Smooth muscle cell of the brain vasculature (primary cell): ENCODE measurements at places on chromosomes 1 and 21.

GRCh38 chr1:102262994-102263393 lies 266.3 kb upstream of the OLFM3 start:
- no peak for DNase-seq

DNA sequence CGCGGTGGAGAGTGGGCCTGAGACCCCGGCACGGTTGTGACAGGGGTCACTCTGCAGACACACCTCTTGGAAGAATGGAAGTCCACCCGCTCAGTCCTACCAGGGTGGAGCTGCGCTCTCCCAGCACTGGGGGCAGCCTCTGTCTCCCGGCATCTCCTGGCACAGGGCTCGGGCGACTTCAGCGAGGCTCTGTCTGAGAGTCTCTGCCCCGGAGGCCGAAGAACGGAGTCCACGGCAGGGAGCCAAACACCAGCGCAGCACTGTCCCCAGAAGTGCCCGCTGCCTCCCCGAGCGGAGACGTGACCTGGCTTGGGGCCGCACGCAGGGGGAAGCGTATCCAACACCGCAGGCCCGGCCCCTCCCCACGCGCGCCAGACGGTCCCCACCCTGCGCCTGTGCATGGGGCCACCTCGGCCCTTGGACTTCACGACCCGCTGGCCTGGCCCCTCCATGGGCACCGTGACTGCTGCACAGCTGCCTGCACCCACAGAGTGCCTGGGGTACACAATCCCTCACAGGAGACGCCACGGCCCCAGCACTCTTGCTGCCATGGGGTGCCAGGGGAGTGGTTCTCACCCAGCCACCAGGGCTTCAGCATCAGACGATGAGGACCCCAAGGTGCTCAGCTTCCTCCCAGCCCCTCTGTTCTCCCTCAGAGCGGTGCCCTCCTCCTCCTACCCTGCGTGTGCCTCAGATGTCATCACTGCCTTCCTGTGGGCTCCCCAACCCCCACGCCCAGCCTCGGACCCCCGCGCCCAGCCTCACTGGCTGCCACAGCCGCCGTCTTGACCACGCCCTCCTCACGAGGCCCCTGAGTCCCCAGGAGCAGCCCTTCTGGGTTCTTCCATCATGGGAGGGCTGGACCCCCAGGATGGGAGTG lies 14.9 kb upstream of the RNF223 start:
- no peak for DNase-seq

DNA sequence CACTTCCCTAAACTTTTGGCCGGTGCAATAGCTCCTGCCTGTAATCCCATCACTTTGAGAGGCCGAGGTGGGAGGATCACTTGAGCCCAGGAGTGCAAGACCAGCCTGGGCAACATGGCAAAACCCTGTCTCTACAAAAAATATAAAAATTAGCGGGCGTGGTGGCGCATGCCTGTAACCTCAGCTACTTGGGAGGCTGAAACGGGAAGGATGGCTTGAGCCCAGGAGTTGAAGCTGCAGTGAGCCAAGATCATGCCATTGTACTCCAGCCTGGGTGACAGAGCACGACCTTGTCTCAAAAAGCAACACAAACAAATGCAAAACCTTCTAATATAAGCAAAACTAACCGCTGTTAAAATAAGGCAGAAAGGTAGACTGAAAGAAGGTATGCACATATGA lies 25.9 kb downstream of the TMEM51 start:
- no peak for DNase-seq

- DNase-seq: no peak
Observed at GRCh38 chr1:170741678-170742077, 77.7 kb downstream of the PRRX1 start.

GRCh38 chr1:183180218-183180617 lies 5.8 kb upstream of the LAMC2 start:
- peak; percentile 52 for DNase-seq

- DNase-seq: no peak
Observed at GRCh38 chr1:245317217-245317616, 162.4 kb downstream of the KIF26B start.

GRCh38 chr21:26098772-26099397 lies 71.7 kb downstream of the APP start:
- no peak for DNase-seq

DNA sequence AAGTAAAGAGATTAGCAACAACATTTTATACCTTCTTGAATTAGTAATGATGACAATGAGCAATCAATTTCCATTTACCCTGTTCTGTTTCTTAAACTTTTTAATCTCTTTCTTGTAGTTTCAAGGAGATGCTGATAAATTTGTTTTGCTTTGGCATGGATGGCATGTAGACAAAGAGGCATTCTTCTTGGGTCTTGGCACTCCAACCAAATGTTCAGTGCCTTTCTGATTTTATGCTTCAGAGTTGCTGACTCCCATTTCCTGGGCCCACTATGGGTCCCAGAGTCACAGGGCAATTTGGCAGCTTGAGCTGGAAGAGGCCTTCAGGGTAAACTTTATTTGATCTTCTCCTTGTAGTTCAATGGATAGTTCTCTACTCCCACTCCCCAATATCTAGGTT lies 42.1 kb upstream of the OSBPL9 start:
- no peak for DNase-seq

- no peak for DNase-seq
Observed at GRCh38 chr1:64963466-64963865, 2.9 kb downstream of the JAK1 start.

DNA sequence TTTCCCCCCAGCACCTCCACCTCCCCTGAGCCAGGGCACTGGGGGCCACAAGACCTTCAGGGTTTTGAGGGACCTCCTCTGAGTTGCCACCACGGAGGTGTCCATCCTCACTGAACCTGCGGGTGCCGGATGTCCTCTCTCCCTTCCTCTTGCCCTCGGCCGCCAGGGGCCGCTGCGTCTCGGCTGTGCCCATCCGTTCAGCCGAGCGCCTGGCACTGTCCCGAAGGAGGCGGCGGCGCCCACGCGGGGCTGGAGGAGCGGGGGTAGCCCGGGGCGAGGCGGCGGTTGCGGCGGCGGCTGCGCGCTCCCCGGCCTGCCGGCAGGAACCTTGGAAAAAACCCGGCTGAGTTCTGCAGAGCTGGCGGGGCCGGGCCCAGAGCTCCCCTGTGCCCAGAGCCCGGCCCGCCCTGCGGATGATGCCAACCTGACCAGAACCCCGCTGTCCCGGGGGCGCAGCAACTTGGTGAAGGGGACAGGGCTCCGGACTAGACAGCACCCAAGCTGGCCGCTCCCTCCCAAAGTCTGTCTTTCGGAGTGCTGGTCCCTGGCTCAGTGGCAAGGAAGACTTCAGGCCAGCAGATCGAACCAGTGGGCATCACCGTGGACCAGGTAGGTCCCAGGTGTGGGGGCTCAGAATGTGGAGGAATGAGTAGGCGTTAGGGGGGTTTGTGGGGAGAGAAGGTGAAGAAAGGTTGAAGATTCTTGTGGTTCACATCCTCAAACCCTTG lies 3.7 kb upstream of the PPM1J start:
- no peak for DNase-seq
